Activated CD4-positive, alpha-beta T cell treated with anti-CD3 and anti-CD28 coated beads, Interleukin-2, amount 50 U/mL, for 24 hours (primary cell): ENCODE measurements at places on chromosomes 3 and 15.

GRCh38 chr3:32076566-32076965 is 29.9 kb upstream of the GPD1L start:
- DNase-seq = no peak

DNA sequence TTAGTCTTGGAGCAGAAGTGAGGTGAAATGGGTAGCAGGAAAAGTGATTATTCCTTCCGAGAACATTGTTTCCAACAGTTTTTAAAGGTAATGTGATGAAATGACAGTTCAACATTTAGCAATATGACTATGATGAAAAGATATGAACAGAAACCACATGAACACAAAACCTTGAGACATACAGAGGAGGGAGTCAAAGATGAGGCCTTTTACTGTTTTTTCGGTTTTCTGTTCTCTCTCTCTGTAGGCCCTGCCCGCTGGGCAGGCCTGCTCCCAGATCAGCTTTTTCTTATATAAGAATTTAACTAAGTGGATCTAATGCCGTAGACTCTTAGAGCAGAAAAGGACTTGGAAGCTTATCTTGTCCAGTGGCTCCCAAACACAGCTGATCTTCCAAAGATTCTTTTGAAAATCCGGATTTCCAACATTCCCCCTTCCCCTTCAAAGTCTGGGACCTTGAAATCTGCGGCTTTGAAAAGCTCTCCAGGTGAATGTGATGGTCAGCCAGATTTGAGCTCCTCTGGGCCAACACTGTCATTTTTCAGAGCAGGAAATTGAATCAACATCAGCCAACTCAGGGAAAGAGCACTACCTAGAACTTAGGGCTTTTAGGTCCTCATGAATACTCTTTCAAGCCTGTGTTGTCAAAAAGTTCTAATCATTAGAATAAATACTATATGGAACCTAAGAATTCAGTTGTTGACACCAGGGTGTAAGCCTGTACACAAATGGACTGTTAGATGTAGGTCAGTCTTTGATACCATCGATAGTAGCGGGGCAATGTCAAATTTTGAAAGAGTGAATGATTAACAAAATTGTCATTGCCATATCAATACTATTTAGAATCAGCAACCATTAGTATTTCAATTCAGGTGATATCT is 372.7 kb downstream of the SHQ1 start:
- DNase-seq = no peak

GRCh38 chr3:46944191-46944590 is 32.4 kb downstream of the CCDC12 start:
- no peak for DNase-seq

DNA sequence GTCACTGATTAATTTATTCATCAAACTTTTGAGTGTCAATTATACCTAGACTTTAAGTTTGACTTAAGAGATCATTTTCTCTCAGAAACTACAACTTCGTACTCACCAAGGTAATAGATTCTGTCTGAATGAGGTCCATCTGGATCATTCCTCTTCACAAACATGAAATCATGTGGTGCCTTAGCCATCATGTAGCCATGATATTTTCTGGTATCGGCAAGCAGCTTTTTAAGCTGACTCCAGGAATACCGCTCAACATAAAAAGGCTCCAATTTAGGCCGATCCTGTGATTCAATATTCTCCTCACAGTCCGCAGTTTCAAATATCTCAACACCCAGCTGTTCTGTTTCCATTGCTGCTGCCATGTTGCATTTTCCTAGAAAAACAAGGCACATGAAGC is 5.3 kb downstream of the DPP8 start:
- no peak for DNase-seq

GRCh38 chr15:24718289-24719082 is 42.9 kb downstream of the NPAP1 start:
- DNase-seq = no peak

- no peak for DNase-seq
These were observed 1054.0 kb downstream of the TUSC7 start for GRCh38 chr3:117763561-117763960.
